A549 treated with GW870086 at 1 μM for 4 hours (cell line): ENCODE measurements at places on chromosomes 3 and 15. TPM values are rescaled to one million over a fixed set of nuclear protein-coding genes. Genes with fewer than 3 reads are reported as not detected.

IQCF5 gene
- total RNA-seq, result not detected in 5 replicates

RASGRP1 gene
- 0.27 to 0.58 TPM (median 0.37 TPM) in 5 replicates for total RNA-seq

ECE2 gene
- total RNA-seq, result not detected in 5 replicates

PTPRG gene
- total RNA-seq, result 1.8 to 2.6 TPM (median 2.3 TPM) in 5 replicates

CLDN18 gene
- not detected in 5 replicates for total RNA-seq

OR5H6 gene
- not detected in 5 replicates for total RNA-seq

MOBP gene
- total RNA-seq, result 0.09 to 0.37 TPM in 2 of 5 replicates, not detected in the others

TTLL13 gene
- 0.17 to 0.51 TPM (median 0.24 TPM) in 4 of 5 replicates, not detected in the other for total RNA-seq

ATP13A5 gene
- not detected in 5 replicates for total RNA-seq
